ENCODE measurements at places on chromosomes 4 and X.

GRCh38 chrX:82782014-82782413 is 726.1 kb upstream of the POU3F4 start:
- no peak for DNase-seq

DNA sequence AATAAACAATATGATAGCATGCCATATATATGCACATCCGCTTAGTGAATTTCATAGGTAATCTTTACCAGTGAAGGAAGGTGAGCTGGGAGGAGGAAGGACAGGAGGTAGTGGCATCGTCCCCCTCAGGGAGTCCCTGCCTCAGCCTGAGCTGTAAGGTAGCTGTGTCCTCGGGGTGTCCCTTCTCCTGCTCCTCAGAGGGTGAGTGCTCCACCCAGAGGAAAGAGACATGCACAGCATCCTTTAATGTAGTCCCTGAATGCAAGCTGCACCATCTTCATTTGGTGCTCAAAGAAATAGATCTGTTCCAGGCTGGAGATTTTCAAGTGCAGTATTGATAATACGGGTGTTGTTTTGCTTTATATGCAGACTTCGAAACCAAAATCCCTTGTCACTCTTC is 330.4 kb upstream of the SFRP2 start:
- no peak for DNase-seq

DNA sequence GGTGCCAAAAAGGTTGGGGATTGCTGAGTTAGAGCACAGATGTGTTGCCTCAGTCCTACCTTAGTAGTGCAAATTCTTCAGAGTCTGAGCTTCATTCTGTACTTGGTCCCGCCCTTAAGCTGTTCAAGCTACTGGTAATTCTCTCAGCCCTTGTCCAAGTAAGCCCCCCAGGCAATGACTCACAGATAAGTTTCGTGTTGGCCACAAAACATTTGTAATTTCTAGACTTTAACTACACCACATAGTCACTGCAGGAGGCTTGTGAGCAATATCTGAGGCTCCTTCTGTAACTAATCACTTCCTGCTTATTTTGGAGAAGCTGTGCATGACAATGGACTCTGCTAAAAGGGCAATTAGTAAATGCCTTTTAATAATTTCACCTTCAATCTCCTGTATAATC is 1420.5 kb downstream of the PCDH7 start:
- no peak for DNase-seq

DNA sequence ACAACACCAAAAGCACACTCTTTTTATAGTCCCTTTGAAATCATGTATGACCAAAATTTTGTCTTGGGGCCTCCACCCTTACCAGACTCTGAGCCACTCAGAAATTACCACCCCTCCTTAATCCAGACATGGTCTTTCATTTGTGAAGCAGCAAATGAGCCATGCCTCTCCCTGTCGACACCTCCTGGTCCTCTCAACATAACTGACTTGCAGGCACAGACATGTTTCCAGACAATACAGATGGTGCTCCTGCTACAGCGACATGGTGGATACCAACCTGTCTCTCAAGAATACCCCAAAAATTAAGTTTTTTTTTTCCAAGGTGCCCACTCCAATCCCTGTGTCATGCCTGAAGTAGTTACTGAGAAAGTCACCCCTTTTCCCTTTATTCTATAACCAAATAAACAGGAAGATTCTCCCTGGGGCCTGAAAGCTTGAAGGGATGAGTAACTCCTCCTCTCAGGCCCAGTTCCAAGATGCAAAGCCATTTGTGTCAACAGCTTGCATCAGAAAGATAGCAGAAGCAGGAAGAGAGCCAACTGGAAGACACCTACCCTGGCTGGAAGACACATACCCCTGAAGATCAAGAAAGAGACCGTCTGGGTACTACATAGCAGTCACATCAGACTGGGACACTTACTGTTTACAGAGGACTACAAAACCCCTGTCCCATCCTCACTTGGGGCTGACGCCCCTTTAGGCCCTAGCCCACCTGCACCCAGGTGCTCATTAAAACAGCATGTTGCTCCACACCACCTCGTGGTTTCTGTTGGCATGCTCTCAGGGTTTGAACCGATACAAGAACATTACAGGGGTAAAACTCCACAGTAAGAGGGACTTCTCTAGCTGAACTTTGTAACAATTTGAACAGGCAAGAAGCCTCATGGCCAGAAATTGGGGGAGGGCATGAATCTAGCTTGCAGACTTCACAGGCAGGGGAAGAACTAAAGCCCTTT is 5.5 kb upstream of the UGT2B17 start:
- no peak for DNase-seq

- DNase-seq = no peak
Observed at GRCh38 chr4:52076731-52077130, 25.6 kb downstream of the SPATA18 start.

DNA sequence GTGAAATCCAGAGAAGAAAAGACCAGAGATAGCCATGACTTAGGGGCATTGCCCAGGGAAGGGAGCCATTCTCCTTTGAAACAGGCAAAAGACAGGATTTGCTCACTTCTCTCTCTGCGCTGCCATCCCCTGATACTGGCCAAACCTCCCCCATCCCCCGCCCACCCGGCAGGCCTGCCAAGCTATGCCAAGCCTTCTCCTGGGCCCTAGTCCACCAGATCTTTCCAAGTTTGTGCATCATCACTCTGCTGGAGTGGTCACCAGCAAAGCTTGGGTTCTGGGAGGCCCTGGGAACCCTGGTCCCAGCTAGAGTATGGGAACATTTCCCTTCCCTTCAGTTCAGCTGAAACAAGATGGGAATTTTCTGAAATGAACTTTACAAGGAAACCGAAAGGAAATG is 18.4 kb downstream of the EFNB1 start:
- no peak for DNase-seq

DNA sequence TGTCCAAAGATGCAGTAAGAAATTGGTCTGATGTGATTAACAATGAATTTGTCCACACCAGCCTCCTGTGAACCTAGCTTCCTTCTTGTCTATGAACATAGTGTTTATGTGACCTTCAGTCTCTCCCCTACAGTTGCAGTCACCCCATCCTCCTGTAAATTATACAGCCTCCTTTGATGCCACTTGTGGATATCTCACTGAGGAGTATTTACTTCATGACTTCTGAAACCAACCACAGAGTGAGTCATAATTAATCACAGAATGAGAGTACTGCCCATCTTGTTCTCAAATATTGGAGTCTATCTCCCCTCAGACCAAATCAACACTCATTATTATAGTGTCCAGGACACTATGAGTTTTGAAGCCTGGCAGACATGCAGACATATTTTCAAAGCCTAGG is 27.3 kb upstream of the XAGE2 start:
- DNase-seq = no peak

DNA sequence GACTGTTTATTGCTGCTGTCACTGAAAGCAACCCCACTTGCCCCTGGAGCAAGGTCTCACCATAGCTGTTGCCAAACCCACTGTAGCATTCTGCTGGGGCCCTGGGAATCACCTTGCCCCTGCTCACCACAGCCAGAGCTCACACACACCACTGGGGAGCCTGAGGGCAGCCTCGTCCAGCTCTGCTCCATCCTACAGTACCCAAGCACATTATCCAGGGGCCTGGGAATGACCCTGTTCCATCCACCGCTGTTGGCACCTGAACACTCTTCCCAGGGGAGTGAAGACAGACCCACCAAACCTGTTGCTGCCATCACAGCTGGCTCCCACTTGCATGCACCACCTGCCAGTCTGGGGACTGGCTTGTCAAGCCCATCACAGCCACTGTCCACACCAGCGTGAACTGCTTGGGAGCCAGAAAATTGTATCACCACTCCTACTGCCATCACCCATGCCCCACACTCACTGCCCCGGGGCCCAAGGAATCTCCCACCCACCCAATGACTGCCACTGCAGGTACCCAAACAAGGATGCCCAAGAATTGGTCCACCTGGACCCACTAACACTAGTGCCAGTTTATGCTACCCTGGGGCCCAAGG is 811.3 kb downstream of the KLHL13 start:
- DNase-seq = no peak

DNA sequence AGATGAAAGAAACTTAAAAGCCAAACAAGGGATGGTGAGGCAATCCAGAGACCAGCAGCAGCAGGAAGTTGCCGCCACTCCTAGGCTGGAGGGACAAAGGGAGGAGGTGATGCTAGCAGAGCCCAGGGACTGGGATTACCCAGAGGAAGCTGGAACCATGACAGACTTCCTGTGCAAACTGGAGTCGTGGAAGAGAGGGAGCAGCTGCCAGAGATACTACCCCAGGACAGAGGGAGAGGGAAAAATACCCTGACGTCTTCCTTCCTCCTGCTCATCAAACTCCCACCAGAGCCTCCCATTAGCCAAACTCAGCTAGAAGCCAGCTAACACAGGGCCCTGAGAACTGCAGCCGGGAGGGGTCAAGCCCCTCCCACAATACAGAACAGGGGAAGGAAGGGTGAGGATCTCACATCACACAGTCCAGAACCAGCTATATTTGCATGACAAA is 101.2 kb upstream of the KLF3 start:
- DNase-seq = no peak

GRCh38 chrX:49111791-49112190 is 11.7 kb downstream of the GPKOW start:
- DNase-seq = no peak

DNA sequence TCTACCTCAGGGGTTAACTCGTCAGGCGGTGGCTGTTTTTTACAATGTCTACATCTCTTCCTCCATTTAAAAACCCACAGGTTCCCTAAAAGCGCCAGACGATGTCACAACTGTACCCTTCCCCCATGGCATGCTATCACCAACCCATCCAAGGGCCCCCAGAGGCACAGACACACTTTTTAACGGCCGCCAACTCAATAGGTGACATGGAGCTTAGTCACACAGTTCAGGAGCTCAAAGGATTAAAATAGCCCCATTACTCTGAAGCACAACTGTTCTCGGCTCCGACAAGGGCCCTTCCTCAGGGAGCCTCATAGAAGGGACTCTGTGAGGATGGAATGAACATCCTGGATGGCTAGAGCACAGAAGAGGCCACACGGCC is 12.4 kb downstream of the SH3KBP1 start:
- no peak for DNase-seq

Measured in activated CD4-positive, alpha-beta T cell treated with anti-CD3 and anti-CD28 coated beads for 24 hours (primary cell).